ENCODE measurements at places on chromosomes 16 and 17.

DNA sequence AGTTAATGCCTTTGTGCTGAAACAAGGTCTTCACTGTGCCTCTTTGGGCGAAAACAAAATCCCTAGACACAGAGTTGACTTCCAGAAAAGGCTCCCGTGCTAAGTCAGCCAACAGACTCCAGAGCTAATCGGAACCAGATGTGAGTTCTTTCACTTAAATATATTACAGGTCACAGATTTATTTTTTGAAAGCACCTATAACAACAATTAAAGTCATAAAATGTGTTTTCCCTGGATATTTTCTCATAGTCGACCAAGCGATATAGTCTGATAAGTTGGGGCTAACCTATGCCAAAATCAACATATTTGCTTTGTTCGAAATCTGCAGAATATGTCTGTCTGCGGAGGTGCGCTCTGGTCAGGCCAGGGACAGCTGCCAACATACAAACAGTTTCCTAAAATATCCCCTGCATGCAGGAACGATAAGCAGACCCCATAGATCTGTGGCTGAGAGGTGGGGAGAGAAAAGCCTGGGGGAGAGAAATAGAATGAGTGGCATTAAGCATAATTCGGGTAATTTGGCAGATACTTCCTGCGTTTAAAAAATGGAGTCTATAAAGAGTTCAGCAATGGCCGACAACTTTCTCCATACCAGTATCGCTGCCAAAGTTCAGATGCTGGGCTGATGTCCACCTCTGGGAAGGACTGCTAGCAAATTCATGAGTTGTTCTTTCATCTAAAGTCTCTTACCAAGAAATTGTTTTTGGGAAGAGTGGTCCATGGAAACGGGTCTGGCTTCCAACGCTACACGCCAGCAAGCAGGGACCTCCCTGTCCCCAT lies 50.8 kb upstream of the MYH10 start:
- no peak overlapping the region for H3K27ac ChIP-seq
- H3K36me3 ChIP-seq = no peaks in the 10 kb centered on the region

GRCh38 chr17:27384261-27384701 lies 72.0 kb upstream of the KSR1 start:
- no peak for DNase-seq
- 0 out of 2 replicates have a peak, but pooled peaks cover 5% of the 10 kb centered on the region for H3K27me3 ChIP-seq
- no peaks in the 10 kb centered on the region for H3K36me3 ChIP-seq
- H3K4me3 ChIP-seq = no peak overlapping the region
- H3K27ac ChIP-seq = no peak overlapping the region

GRCh38 chr16:55179852-55180585 lies 144.0 kb upstream of the IRX6 start:
- DNase-seq = no peak
- no peak overlapping the region for H3K4me3 ChIP-seq
- no peak overlapping the region for H3K27ac ChIP-seq
- H3K4me1 ChIP-seq = no peaks in the 10 kb centered on the region
- no peaks in the 10 kb centered on the region for H3K27me3 ChIP-seq
- H3K36me3 ChIP-seq = no peaks in the 10 kb centered on the region

- H3K4me1 ChIP-seq = no peaks in the 10 kb centered on the region
- H3K27ac ChIP-seq = no peak overlapping the region
- no peak for DNase-seq
- no peaks in the 10 kb centered on the region for H3K27me3 ChIP-seq
These were observed 76.0 kb downstream of the EMP2 start for GRCh38 chr16:10504404-10504885.

DNA sequence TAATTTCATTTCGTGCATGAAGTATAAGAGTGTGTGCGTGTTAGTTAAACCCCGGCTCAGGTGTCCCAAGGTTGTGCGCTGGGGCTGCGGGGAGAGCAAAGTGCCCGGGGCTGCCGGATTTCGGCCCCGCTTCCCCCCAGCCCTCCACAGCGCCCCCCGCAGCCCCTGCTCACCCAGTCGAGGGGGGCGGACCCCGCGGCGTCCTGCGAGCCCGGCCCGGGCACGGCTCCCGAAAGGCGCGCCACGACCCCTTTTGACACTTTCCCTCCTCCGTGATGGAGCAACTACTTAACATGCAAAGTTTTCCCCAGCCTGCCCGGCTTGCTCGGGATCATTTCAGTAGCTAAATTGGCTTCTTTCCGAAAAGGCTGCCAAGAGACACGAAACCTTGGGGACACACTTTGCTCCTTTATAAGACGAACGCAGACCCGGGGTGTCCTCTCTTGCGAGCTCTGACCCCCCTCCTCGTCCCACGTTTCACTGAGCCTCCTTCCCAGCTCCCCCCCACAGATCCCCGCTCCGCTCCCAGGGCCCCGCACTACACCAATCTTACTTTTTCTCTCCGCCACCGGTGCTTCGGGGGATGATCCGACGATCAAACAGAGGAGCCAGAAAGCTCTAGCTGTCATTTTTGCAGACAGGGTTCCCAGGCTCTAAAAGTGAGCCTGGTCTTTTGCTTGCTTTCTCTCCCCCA lies 552 bp downstream of the C17orf58 start:
- peaks cover 21% of the 10 kb centered on the region for H3K27me3 ChIP-seq
- H3K4me1 ChIP-seq = no peaks in the 10 kb centered on the region
- DNase-seq = peak; percentile 10
- H3K27ac ChIP-seq = no peak overlapping the region
- peak overlapping the region; percentile 55 for H3K4me3 ChIP-seq

Data from MM.1S (cell line).